ENCODE measurements at places on chromosomes 6 and 20.

DNA sequence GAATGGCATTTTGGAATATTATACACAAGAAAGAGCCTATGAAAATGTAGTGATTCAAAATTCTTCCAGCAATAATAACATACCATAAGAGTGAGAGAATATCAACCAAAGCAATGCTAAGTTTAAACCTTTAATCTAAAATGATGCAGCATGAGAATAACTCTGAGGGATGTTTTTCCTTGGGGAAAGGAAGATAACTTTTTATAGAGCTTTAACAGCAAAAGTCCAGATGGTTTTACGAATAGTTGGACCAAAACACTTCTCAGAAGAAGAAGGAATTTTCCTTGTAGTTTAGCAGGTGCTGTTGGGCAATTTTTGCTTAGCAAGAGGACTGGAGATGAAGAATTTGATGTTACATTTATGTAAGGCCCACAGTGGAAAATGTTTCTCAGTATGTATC lies 1503.2 kb downstream of the HACE1 start:
- no peak for DNase-seq

DNA sequence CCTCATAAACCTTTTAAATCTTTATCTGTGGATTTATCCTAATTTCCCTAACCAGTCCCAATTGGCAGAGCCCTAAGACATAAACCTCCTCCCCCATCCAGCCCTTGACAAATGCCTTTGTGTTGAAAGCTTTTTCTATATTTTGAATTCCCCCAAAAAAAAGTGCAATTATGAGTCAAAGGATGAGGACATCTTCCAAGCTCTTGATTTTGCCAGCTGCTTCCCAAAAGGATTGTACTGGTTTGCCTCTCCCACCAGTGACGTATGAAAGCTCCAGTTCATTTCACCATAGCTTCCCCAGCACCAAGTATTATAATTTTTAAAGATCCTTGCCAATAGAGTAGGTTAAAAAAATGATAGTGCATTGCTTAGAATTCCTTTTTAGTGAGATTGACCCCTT lies 38.9 kb downstream of the SIRPA start:
- DNase-seq = peak; percentile 97

GRCh38 chr6:146149770-146150169 lies 120.9 kb downstream of the GRM1 start:
- DNase-seq = no peak

- DNase-seq = peak; percentile 72
These were observed 160.5 kb upstream of the LAMP5 start for GRCh38 chr20:9353916-9354276.

DNA sequence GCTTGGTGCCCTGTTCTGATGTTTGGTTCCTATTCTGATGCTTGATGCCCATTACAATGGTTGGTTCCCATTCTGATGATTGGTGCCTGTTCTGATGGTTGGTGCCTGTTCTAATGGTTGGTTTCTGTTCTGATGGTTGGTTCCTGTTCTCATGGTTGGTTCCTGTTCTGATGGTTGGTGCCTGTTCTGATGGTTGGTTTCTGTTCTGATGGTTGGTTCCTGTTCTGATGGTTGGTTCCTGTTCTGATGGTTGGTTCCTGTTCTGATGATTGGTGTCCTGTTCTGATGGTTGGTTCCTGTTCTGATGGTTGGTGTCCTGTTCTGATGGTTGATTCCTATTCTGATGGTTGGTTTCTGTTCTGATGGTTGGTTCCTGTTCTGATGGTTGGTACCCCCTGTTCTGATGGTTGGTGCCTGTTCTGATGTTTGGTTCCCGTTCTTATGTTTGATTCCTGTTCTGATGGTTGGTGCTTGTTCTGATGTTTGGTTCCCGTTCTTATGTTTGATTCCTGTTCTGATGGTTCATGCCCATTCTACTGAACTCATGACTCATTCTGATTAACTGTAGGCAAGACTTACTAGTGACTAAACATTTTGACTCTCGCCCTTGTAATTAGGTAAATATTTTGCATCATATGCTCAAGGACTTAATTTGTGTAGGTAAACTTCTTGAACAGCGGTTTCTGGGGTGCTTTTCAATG lies 146.2 kb downstream of the DLL1 start:
- DNase-seq = no peak

DNA sequence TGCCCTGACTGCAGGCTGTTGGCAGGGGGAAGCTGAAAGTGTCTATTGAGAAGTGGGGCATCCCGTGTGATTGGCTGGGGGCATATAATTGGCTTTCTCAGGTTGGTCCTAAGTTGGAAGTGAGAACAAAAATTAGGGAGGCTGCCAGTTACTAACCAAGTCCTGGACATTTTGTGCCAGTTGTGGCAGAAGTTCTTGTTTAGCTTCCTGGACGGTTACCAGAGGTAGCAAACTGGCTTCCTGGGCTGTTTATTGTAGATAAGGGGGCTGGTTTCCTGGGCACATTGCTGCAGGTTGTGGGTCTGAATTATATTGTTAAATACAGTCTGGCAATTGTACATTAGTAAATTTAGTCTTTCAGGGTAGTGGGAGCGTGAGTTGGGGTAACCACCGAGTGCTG lies 50.6 kb upstream of the SLC2A12 start:
- DNase-seq = no peak

- peak; percentile 75 for DNase-seq
These were observed 67.9 kb downstream of the NCOA7 start for GRCh38 chr6:125858427-125859320.

- peak; percentile 14 for DNase-seq
These were observed 8.9 kb downstream of the EHMT2 start for GRCh38 chr6:31888276-31889258.

DNA sequence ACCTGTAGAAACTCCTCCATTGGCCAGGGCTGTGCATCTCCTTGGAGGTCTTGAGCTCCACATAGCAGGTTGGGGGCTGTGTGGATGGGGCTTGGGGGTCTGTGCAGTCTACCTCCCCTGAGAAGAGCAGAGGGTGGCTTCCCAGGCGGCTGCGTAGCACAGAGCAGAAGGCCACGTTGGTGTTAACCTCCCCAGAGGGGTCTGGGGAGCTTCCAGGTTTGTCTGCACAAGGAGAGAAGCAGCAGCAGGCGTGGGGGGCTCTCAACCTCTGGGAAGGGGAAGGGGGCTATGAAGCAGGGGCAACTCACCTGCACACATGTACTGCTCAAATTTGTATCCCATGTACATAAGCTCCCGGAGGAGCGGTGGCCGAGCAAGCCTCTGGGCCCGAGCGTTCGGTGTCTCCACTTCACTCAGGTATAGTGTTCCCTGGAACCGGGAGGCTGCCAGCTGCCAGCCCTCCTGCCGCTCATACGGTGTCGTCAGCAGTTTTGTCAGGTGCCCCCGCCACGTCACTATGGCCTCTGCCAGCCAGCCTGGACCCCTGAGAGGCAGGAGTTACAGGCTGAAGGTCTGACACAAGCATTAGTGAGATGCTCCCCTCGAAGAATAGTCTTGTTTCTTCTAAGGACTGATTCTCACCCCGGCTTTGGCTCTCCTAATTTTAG lies 1.2 kb downstream of the DXO start:
- no peak for DNase-seq

GRCh38 chr6:149815788-149816187 lies 48.4 kb downstream of the LRP11 start:
- no peak for DNase-seq

GRCh38 chr6:26382121-26382520 lies 787 bp upstream of the BTN2A2 start:
- DNase-seq = no peak

GRCh38 chr20:61328911-61329558 lies 77.0 kb downstream of the CDH4 start:
- DNase-seq = no peak

- DNase-seq = no peak
These were observed 49.6 kb upstream of the DSN1 start for GRCh38 chr20:36823121-36823520.
